ENCODE measurements at places on chromosomes 3 and 15.

DNA sequence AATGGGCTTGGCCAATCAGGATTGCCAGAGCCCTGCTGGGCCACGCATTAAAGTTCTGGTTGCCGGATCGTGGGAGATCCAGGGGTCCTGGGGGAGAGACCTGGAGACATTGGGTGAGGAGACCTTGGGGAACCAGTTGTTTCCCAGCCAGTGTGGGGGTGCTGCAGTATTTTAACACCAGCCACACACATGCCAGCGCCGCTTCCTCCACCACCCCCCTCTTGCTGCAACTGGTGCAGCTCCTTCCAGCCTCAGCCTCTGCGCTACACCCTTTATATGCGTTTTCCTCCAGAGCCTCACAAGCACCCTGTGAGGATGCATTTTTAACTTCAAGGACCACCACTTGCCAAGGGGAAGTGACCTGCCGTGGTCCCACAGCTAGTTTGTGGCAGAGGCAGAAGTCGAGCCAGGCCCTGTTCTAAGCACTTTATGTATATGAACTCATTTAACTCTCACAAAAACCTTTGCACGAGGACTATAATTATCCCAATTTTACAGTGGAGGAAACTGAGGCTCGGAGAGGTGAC is 29.4 kb upstream of the GRIP2 start:
- no peak for DNase-seq

DNA sequence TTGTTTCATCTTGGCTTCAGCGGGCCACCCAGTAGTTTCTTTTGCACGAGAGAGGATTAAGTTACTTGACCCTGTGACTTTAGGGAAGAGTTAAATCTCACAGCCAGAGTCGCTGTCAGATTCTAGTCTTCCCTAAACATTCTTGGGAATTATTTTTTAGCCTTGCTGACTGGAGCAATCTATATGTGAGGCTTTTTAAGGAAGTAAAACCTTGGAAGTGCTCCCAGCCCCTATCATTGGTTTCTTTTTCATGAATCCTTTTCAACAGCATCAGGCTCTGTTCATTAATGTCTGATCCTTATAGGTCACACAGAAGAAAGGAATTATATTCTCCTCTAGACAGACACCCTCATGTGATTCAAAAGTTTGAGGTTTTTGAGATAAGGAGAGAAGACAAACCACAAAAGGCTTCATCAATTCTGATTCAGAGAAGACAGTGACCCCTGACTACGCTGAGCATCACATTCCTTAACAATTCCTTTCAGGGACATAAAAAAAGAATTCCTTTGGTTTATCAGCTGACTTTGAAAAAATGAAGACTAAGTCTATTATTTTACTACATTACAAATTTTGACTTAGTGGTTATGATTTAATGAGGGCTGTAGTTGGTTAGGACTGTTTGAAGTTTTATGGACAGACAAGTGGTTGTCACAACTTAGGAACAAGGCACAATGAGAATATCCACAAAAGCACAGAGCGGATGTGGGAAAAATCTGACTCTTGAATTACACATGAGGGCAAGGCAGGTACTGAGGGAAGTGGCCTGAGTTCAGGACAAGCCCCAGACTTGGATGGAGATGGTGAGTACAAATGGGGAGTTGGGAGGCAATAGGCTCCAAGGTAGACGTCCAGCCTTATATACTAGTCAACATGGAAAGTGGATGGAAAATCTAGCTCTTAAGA is 171.1 kb upstream of the STT3B start:
- DNase-seq = no peak

- DNase-seq = no peak
Measured at GRCh38 chr3:112448939-112449338, 50.3 kb downstream of the BTLA start.

DNA sequence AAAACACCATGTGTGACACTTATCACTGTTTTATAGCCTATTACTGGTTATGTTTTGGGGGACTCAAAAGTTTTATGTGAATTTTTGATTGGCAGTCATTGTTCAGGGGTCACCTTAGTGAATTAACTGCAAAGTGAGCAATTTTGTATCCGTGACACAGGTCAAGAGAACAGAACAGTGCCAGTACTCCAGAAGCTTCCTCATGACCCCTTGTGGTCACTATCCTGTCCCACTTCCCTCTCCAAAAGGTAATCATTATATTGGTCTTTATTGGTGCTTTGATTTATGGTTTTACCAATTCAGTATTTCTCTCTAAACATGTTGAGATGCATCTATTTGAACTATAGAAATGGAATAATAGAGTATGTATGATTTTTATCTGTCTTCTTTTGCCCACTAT is 107.1 kb downstream of the STT3B start:
- DNase-seq = no peak

GRCh38 chr3:123422457-123422856 is 26.4 kb downstream of the ADCY5 start:
- DNase-seq = no peak

DNA sequence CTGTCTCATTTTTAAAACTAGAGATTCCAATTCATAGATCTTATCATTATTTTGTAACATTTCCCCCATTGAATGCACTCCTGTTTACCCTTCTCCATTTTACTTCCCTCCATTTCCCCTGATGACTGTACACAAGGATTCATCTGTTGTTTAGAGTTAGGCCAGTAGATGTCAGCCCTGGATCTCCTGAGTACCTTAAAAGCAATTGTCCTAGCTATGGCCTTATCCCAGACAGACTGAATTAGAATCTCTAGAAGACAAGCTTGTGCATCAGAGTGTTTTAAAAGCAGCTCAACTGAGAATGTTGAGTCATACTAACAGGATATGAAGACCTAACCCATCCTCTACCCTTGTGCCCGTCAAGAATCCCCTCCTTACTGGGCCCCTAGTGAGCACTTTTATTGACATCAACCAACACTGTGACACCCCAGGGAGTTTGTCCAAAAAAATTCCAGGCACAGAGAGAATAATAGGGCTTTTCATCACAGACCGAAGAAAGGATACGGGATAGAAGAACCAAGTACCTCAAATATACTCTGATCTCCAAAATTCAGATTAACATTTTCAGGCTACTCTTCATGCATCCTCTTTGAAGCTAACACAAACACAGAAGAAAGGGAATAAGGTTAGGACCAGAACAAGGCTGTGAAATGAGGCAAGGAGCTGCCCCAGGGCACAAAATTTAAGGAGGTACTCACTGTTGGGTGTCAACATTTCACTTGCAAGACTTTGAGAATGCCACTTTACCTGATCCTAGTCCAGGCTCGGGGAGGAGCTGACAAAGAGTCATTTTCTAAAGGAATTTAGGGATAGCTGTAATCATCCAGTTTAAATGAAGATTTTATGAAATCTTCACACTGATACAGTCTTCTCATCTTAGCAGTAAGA is 17.1 kb downstream of the ZBED2 start:
- peak; percentile 79 for DNase-seq

- no peak for DNase-seq
Measured at GRCh38 chr15:66581972-66582537, 16.3 kb upstream of the LCTL start.
